CD4-positive, alpha-beta memory T cell (primary cell): ENCODE measurements at places on chromosomes 2 and 18. TPM values are rescaled to one million over a fixed set of nuclear protein-coding genes. Genes with fewer than 3 reads are reported as not detected.

Gene ANKRD62
- total RNA-seq = not detected

- DNase-seq = no peak
These were observed 112.2 kb downstream of the ZNF521 start for GRCh38 chr18:25239581-25240419.

Gene C1QL2
- total RNA-seq = not detected

Gene ABCG8
- not detected for total RNA-seq

DNA sequence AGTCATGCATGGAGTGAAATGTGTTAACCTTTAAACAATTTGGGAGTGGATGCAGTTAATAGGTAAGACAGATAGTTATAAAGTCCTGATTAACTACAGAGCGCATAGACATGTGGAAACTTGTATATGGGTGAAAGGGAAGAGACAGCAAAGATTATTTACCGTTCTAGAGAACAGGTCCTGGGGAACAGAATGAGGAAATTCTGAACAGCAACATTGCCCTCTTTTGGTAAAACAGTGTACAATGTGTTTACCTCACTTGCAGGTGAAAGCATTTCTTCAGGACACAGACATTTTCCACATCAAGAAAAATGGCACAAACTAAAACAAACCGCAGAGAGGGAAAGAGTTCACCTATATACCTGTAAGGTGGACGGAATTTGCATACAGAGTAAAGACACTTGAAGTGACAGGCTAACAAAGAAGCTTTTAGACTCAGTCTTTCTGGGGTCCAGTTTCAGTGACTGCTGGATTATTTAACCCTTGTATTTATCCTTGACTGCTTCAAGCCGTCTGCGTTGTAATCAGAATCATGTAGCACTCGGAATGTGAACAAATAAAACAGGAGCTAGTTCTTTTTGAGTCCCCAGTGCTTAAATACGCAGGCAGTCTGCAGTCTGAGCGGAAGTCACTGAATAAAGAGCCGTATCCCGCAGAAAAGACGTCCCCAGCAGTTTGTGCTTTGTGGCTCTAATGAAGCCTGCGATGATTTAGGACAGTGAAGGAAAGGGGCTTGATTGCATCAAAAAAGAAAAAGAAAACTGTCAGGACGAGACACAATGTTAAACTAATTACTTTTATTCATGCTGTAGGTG is 364.8 kb upstream of the GALNT5 start:
- no peak for DNase-seq

Gene DYNC1I2
- total RNA-seq = 50.3 TPM

DNA sequence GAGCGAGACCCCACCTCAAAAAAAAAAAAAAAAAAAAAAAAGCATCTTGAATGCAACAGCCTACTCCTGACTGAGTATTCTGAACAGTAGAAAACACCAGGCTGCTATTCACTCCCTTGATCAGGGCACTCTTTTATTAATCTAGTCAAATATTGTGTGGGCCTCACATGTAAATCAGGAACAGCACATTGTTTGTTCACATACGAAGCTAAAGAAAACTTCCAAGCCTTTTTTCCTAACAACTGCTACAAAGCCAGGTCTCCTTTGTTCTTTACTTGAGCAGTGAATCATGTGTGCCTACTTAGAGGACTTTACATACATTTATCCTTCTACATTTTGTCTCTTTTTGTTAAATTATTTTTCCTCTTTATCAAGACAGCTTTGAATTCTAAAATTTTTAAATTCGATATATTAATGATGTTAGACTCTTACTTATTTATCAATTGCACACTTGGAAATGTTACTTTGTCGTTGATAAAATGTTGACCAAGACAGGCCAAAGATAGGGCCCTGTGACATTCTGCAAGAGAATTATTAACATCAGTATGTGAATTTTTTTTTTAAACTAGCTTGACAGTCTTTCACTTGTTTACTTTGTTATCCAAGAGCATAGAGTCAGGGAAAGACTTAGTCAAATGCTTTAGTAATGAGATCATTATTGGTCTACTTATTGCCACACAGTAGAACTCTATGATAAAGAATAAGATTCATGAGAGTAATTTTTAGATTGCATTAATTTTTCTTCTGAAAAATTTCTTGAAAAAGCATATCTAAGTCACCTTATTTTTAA is 13.2 kb downstream of the SPATS2L start:
- DNase-seq = no peak

- no peak for DNase-seq
These were observed 42.5 kb upstream of the PPP1CB start for GRCh38 chr2:28709101-28709500.

Gene DSC1
- 2.7 TPM for total RNA-seq

Gene PRSS56
- not detected for total RNA-seq

DNA sequence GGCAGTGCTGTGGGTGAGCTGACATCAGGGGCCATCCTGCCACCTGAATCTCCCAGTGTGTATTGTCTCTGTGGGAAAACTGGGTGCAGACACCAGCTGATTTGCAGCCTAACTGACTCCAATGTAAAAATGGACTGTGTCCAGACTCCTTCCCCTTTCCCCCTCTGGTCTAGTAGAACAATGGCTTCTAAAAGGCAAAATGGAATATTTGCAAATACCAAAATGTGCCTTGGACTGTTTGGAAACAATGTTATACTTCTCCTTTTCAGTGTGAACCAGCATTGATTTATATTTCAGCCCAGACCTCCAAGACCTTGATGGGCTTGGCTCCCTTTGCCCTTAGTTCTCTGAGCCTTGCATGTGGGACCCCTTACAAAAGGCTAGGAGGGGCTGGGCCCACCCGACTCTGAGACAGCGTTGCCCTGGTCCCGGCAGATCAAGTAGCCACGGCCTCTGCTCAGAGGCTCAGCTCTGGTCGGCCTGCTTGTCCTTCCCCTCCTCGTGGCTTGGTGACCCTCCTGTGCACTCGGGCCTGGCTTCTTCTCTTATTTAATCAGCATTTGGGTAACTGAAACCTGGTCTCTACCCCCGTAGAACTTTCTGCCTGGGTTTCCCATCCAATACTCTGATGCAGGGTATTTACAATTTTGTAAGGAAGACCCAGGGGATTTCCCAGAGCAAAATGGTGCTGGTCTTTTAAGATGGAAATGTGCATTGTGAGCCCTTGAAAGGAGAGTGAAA is 18.0 kb upstream of the ACKR3 start:
- no peak for DNase-seq

DNA sequence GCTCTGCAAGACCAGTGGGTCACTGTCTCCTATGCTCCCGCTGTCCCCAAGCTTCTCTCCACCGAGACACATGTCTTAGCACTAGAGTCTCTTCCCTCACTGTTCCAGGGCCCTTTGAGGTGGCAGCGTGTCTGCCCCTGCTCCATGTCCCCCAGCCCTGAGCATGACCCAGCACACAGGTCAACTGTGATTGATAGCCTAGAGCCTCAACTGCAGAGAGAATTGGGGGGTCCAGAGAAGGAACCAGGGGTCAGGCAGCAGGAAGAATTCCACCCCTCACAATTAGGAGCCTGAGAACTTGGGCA is 54.6 kb upstream of the ODC1 start:
- no peak for DNase-seq

DNA sequence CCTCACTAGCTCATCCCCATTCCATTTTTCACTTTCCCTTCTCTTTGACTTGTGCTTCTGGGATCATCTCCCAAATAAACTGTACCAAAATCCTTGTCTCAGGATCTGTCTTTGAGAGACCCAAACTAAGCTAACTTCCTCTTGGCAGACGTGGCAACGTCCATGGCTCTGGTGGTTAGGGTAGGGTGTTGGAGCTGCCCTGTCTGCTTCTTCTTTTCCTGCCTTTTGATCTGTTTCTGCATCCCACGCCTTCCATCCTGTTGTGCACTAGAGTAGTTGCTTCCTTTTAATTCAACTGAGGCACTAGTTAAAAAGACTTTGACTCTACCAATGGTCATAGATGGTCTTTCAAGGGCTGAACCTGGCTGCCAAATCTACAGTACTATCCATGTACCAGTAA is 5.5 kb upstream of the MAP4K4 start:
- DNase-seq = no peak

Gene COL5A2
- 1.1 TPM for total RNA-seq

- DNase-seq = no peak
These were observed 735.0 kb downstream of the CCDC85A start for GRCh38 chr2:56918790-56919189.

Gene KCNIP3
- total RNA-seq = not detected

Gene COQ10B
- total RNA-seq = 31.7 TPM

DNA sequence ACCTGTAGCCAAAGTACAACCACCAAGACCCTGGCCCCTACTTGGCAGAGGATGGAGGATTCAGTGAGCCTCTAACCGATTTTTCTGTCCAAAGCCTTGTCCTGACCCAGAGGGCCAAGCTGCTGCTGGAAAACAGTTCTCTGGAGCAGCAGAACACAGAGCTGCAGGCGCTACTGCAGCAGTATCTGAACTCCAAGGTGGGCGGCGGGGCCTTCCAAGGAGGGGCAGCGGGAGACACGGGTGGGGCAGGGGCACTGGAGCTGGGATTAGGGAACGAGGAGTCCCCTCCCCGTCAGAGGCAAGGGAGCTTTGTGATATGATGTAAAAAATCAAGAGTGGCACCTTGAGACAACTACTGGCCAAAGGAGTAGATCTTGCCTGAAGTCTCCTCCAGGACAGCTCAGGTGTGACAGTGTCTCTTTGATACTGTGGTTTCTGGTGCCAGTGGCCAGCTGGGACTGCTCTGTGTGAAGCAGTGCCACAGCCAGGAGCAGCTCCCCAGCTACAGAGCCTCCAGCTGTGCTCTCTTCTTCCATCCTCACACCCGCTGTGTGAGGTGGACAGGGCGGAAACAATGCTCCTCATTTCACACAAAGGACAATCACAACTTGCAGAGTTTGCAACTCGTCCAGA is 22.8 kb downstream of the OTOF start:
- DNase-seq = no peak

Gene EIF4E2
- total RNA-seq = 72.4 TPM

GRCh38 chr2:204005940-204006721 is 69.6 kb downstream of the ICOS start:
- DNase-seq = no peak
